Prostate gland (tissue), 2 donors: ENCODE measurements at places on chromosomes 7 and 10. TPM values are rescaled to one million over a fixed set of nuclear protein-coding genes. Genes with fewer than 3 reads are reported as not detected.

HDAC9 gene
- 8.3 TPM for total RNA-seq

DNA sequence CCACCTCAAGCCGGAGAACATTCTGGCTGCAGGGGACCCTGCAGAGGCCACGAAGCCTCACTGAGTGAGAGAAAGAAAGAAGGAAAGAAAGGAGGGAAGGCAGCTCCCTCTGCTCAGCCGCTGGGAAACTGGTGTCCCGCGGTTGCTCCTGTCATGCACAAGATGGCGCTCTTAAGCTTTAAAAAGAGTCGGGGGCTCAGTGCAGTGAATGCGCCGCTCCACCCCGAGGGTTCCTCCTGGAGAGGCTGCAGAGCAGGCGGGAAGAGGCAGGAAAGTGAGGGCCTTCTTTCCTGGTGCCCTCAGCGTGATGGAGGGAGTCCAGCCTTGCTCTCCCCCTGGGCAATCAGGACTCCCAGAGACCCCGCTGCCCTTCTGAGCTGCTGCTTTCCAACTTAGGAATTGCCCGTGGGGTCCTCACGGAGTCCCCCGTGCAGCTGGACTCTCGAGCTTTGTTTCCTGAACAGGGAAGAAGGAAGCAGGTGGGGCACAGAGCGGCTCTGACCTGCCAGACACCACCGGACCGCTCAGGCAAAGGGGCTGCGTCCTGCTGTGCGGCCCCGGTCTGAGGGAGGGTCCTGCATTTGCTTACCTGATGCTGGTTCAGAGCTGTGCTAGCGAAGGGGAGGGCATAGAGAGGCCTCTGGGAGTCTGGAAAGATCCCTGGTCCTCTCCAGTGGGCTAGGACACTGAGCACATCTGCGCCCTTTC lies 141.9 kb upstream of the MKI67 start:
- peak; percentile 19 for DNase-seq
- no peak overlapping the region for H3K27ac ChIP-seq
- peaks cover 16% of the 10 kb centered on the region for H3K27me3 ChIP-seq
- H3K4me1 ChIP-seq: no peaks in the 10 kb centered on the region
- no peak overlapping the region for H3K4me3 ChIP-seq
- no peaks in the 10 kb centered on the region for H3K36me3 ChIP-seq

CFTR gene
- 2.9 TPM for total RNA-seq

- H3K36me3 ChIP-seq: no peaks in the 10 kb centered on the region
- H3K27ac ChIP-seq: no peak overlapping the region
- DNase-seq: no peak
- no peaks in the 10 kb centered on the region for H3K4me1 ChIP-seq
- no peaks in the 10 kb centered on the region for H3K27me3 ChIP-seq
These were observed 46.8 kb downstream of the FAM107B start for GRCh38 chr10:14727924-14728323.

FOXP2 gene
- 4.9 TPM for total RNA-seq

- H3K4me3 ChIP-seq: peak overlapping the region; percentile 11
- H3K27ac ChIP-seq: peak overlapping the region; percentile 37
- no peaks in the 10 kb centered on the region for H3K27me3 ChIP-seq
These were observed 65.7 kb downstream of the VWA2 start for GRCh38 chr10:114304571-114305421.

ELAPOR2 gene
- 15.5 TPM for total RNA-seq

DNA sequence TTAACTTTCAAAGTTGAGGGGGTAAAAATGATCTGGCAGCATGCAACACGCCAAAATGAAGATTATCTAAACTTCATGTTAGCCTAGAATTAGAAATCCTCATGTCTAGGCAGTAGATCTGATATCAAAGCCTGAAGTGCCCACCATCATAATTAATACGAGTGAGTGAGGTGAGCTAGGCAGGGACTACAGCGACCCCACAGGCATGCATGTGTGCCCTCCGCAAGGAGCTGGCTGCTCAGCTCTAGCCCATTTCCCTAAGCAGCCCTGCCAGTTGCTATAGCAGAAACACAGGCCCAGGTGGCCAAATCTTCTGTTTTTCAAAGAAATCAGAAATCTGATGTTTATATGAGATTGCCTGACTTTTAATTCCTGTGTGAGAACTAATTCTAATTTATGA lies 93.1 kb upstream of the IFRD1 start:
- no peak for DNase-seq
- H3K4me3 ChIP-seq: no peak overlapping the region
- no peak overlapping the region for H3K27ac ChIP-seq

- no peaks in the 10 kb centered on the region for H3K36me3 ChIP-seq
- H3K4me3 ChIP-seq: no peak overlapping the region
- H3K4me1 ChIP-seq: no peaks in the 10 kb centered on the region
- no peaks in the 10 kb centered on the region for H3K27me3 ChIP-seq
These were observed 882.6 kb downstream of the GRM8 start for GRCh38 chr7:126370038-126370668.

- H3K27ac ChIP-seq: no peak overlapping the region
- H3K4me3 ChIP-seq: no peak overlapping the region
- no peaks in the 10 kb centered on the region for H3K36me3 ChIP-seq
These were observed 51.2 kb upstream of the SGCE start for GRCh38 chr7:94706996-94707740.

DNA sequence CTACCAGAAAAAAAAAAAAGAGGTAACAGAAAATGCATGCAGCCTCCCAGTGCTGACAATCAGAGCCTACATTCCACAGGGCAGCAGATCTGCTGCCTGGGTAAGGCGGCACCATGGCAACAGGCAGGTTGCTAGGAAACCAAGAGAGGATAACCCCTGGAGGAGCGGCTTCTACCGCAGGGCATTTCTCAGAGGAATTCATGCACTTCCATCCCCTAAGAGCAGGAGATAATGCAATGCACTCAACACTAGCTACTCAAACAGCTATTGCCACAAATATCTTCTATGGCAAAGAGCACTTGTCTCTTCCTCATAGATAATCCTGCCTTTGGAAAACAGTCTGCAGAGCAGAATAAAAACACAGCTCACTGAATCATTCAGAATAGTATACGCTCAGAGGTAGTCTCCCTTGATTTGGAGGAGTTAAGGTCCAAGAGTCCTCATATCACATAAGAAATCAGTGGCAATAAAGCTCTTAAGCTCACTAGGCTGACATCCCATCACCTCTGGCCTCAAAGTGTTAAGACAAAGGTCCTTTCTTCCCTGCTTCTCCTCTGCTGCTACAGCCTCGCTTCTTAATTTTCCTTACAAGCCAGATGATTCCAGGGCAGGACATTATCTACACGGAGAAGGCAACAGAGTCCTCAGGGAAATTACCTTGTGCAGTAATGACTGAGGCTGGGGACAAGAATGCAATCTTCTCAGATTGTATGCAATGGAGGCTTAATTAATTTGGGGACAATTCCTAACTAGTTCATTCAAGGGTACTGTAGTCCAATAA lies 10.7 kb downstream of the PSAP start:
- H3K4me3 ChIP-seq: no peak overlapping the region
- H3K4me1 ChIP-seq: peaks cover 14% of the 10 kb centered on the region
- peak; percentile 33 for DNase-seq
- no peaks in the 10 kb centered on the region for H3K36me3 ChIP-seq
- H3K27ac ChIP-seq: no peak overlapping the region

DNA sequence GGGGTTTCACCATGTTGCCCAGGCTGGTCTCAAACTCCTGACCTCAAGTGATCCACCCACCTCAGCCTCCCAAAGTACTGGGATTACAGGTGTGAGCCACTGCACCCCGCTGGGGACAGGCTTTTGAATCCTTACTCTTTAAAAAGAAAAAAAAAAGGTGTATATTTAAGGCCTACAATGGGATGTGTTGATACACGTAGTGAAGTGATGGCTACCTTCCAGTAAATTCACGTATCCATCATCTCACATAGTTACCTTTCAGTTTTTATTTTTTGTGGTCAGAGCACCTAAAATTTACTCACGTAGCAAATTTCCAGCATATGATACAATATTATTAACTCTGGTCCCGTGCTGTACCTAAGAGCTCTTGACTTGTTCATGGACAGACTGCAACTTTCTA lies 119.5 kb upstream of the INSYN2A start:
- no peak overlapping the region for H3K4me3 ChIP-seq
- no peaks in the 10 kb centered on the region for H3K27me3 ChIP-seq
- H3K4me1 ChIP-seq: no peaks in the 10 kb centered on the region
- H3K36me3 ChIP-seq: no peaks in the 10 kb centered on the region
- DNase-seq: no peak
- H3K27ac ChIP-seq: no peak overlapping the region

- no peaks in the 10 kb centered on the region for H3K36me3 ChIP-seq
- H3K27me3 ChIP-seq: no peaks in the 10 kb centered on the region
- no peaks in the 10 kb centered on the region for H3K4me1 ChIP-seq
- no peak overlapping the region for H3K27ac ChIP-seq
- no peak for DNase-seq
These were observed 111.4 kb downstream of the BAMBI start for GRCh38 chr10:28788762-28789161.

MYO1G gene
- 1.9 TPM for total RNA-seq

- H3K4me1 ChIP-seq: no peaks in the 10 kb centered on the region
- no peak overlapping the region for H3K27ac ChIP-seq
- H3K4me3 ChIP-seq: no peak overlapping the region
- no peak for DNase-seq
- H3K36me3 ChIP-seq: no peaks in the 10 kb centered on the region
These were observed 9.9 kb downstream of the ZNF365 start for GRCh38 chr10:62384057-62384446.

- H3K36me3 ChIP-seq: no peaks in the 10 kb centered on the region
- peak within 1 kb of the TSS; percentile 81 for H3K27ac ChIP-seq
- no peaks in the 10 kb centered on the region for H3K4me1 ChIP-seq
- H3K4me3 ChIP-seq: peak within 1 kb of the TSS; percentile 77
- DNase-seq: peak; percentile 45
These were observed at the start of gene JAZF1 for GRCh38 chr7:28180364-28181147. Gene JAZF1 (minus strand): TSS chr7:28180795.

GRCh38 chr7:133025056-133025455 lies 56.8 kb downstream of the CHCHD3 start:
- no peak overlapping the region for H3K4me3 ChIP-seq
- H3K27ac ChIP-seq: no peak overlapping the region
- H3K36me3 ChIP-seq: no peaks in the 10 kb centered on the region
- H3K27me3 ChIP-seq: no peaks in the 10 kb centered on the region

ENTPD1 gene
- 9.3 TPM for total RNA-seq

- H3K4me3 ChIP-seq: no peak overlapping the region
- DNase-seq: no peak
- H3K27me3 ChIP-seq: no peaks in the 10 kb centered on the region
- H3K27ac ChIP-seq: no peak overlapping the region
- H3K4me1 ChIP-seq: no peaks in the 10 kb centered on the region
These were observed 234.7 kb downstream of the BMPER start for GRCh38 chr7:34140066-34140465.

ANKRD61 gene
- total RNA-seq: not detected

DNA sequence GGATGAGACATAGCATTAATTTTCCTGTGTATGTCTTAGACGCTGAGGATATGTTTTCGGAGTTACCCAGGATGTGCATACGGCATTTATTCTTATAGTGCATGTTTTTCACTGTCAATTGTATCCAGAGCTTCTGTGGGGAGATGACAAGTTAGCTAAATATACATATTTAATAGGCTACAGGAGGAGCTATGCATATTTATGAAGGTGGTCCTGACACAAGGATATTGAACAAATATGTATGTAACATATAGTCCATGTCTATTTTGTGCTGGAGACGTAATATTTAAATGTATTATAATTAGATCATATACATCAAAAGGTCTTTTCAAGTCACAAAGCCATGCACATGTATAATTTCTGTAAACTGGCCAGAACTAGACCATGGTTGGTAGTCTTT lies 16.0 kb downstream of the IL6 start:
- DNase-seq: no peak
- no peaks in the 10 kb centered on the region for H3K36me3 ChIP-seq
- H3K4me1 ChIP-seq: no peaks in the 10 kb centered on the region
- H3K27ac ChIP-seq: no peak overlapping the region

- no peaks in the 10 kb centered on the region for H3K27me3 ChIP-seq
- H3K27ac ChIP-seq: no peak overlapping the region
- H3K4me1 ChIP-seq: no peaks in the 10 kb centered on the region
- no peak overlapping the region for H3K4me3 ChIP-seq
- DNase-seq: no peak
These were observed 18.1 kb downstream of the FOXP2 start for GRCh38 chr7:114432703-114433102.

DNA sequence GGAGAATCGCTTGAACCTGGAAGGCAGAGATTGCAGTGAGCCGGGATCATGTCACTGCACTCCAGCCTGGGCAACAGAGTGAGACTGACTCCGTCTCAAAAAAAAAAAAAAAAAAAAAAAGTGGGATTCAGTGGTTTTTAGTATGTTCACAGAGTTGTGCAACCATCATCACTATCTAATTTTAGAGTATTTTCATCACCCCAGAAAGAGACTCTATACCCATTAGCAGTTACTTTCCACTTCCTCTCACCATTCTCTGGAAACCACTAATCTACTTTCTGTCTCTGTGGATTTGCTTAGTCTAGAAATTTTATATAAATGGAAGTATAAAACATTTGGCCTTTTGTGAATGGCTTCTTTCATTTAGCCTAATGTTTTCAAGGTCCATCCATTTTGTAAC lies 113.4 kb downstream of the ST7 start:
- no peak overlapping the region for H3K4me3 ChIP-seq
- H3K36me3 ChIP-seq: no peaks in the 10 kb centered on the region
- H3K4me1 ChIP-seq: no peaks in the 10 kb centered on the region
- H3K27me3 ChIP-seq: no peaks in the 10 kb centered on the region
- no peak overlapping the region for H3K27ac ChIP-seq

HNRNPA2B1 gene
- 185 TPM for total RNA-seq

AUTS2 gene
- total RNA-seq: 55.2 TPM

- DNase-seq: no peak
- no peaks in the 10 kb centered on the region for H3K27me3 ChIP-seq
- H3K4me1 ChIP-seq: peaks cover 4% of the 10 kb centered on the region
- no peak overlapping the region for H3K27ac ChIP-seq
- H3K36me3 ChIP-seq: no peaks in the 10 kb centered on the region
These were observed 888.2 kb downstream of the LRMDA start for GRCh38 chr10:76319661-76320060.

TMEM273 gene
- total RNA-seq: 13.0 TPM

DNA sequence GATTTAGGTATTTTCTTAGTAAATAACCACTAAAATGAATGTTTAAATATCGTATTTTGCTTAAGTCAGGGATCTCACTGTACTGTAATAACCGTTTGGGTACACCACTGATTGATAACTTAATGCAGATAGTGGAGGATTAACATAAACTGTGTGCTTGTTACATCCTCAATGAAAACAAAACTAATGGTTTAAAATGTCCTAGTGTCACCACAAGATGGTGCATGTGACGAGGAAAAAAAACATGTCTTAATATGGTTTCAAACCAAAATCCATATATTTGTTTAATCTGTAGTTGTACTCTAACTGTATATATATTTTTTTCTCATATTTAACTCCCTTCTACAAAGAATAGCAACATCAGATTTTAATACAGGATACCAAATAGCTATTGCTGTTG lies 19.2 kb downstream of the ARMC10 start:
- H3K4me3 ChIP-seq: no peak overlapping the region
- no peak overlapping the region for H3K27ac ChIP-seq
- H3K4me1 ChIP-seq: no peaks in the 10 kb centered on the region
- no peak for DNase-seq

- no peak overlapping the region for H3K4me3 ChIP-seq
- no peaks in the 10 kb centered on the region for H3K4me1 ChIP-seq
- H3K36me3 ChIP-seq: no peaks in the 10 kb centered on the region
- no peaks in the 10 kb centered on the region for H3K27me3 ChIP-seq
- no peak overlapping the region for H3K27ac ChIP-seq
These were observed 3.2 kb upstream of the GIMAP4 start for GRCh38 chr7:150564006-150564405.

- peak overlapping the region; percentile 72 for H3K4me3 ChIP-seq
- no peak for DNase-seq
- no peaks in the 10 kb centered on the region for H3K36me3 ChIP-seq
- no peaks in the 10 kb centered on the region for H3K27me3 ChIP-seq
These were observed 1.1 kb upstream of the TFAM start for GRCh38 chr10:58384095-58384494.

GRCh38 chr10:63920926-63921325 lies 399.7 kb downstream of the REEP3 start:
- no peak overlapping the region for H3K4me3 ChIP-seq
- H3K36me3 ChIP-seq: no peaks in the 10 kb centered on the region
- H3K27me3 ChIP-seq: no peaks in the 10 kb centered on the region
- no peaks in the 10 kb centered on the region for H3K4me1 ChIP-seq
- H3K27ac ChIP-seq: no peak overlapping the region
